ENCODE measurements at places on chromosomes 7 and 10. TPM values are rescaled to one million over a fixed set of nuclear protein-coding genes. Genes with fewer than 3 reads are reported as not detected.

Gene ENTPD7
- 25.2 TPM for total RNA-seq

Gene CALML5
- not detected for total RNA-seq

Gene CNTNAP2
- 0.91 TPM for total RNA-seq

Gene ACSM6
- total RNA-seq = not detected

Gene CALHM2
- 40.9 TPM for total RNA-seq

DNA sequence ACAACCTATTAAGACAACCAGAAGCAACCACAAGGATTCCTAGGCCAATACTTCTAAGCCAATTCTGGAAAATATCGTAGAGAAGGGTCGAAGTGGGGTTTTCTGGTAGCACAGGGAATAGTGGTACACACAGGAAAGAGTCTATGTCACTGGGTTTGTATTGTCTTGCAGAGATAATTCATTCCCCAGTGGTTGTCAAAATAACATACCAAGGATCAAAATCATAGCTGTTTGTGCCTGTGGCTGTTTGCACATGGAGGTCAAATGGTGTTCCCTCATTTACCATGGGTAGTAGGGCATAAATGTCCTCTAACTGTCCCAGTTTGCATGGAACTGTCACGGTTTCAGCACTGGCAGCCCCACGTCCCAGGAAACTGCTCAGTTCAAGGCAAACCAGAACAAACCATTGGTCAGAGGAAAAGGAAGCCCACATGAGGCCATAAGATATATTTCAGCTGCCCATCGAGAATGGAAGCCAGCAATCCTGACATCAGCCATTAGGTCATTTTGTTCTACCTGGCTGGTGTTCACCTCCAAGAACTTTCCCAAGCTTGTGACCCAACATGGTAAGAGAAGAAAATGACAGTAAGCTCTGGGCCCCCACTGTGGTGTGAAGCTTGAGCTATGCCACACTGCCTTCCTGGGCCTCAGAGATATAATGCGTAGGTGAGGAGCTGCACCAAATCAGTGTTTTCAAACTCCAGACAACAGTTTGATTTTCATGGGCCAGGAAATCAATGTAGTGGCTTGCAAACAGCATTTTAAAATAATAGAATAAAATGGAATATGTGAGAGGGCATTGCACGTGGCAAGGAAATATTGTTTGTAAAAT, 53.9 kb upstream of the NFE2L3 start:
- no peaks in the 10 kb centered on the region for H3K4me1 ChIP-seq
- H3K27ac ChIP-seq = no peak overlapping the region
- no peaks in the 10 kb centered on the region for H3K27me3 ChIP-seq
- DNase-seq = no peak
- no peak overlapping the region for H3K4me3 ChIP-seq

DNA sequence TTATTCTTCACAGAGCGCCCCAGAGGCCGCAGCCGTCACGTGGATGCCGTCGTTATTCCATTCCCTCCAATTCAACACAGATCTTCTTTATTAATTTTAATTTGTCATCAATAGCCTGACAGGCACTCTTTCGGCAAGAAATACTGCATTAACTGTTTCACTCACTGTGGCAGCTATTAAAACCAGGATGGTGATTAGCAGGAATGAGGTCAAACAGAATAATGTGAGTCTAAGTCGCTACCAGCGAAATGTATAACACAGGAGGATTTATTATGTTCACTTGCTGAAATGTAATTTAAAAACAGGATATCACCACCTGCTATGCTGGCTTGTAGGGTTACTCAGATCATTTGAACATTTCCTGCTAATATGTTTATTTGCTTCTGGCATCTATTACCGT, 74.2 kb upstream of the MGMT start:
- H3K27ac ChIP-seq = no peak overlapping the region
- H3K4me1 ChIP-seq = no peaks in the 10 kb centered on the region
- H3K36me3 ChIP-seq = no peaks in the 10 kb centered on the region
- DNase-seq = no peak
- H3K27me3 ChIP-seq = no peaks in the 10 kb centered on the region

- H3K36me3 ChIP-seq = no peaks in the 10 kb centered on the region
- no peaks in the 10 kb centered on the region for H3K4me1 ChIP-seq
- H3K27me3 ChIP-seq = no peaks in the 10 kb centered on the region
- DNase-seq = no peak
Measured at GRCh38 chr7:44808914-44809393, 12.5 kb downstream of the PPIA start.

- H3K4me3 ChIP-seq = no peak overlapping the region
- no peak overlapping the region for H3K27ac ChIP-seq
- no peaks in the 10 kb centered on the region for H3K4me1 ChIP-seq
- DNase-seq = no peak
- no peaks in the 10 kb centered on the region for H3K36me3 ChIP-seq
Measured at GRCh38 chr7:136923111-136923667, 54.7 kb downstream of the CHRM2 start.

GRCh38 chr7:10706875-10707493, 266.7 kb upstream of the PHF14 start:
- H3K4me3 ChIP-seq = no peak overlapping the region
- H3K36me3 ChIP-seq = no peaks in the 10 kb centered on the region
- H3K27me3 ChIP-seq = no peaks in the 10 kb centered on the region
- DNase-seq = no peak

DNA sequence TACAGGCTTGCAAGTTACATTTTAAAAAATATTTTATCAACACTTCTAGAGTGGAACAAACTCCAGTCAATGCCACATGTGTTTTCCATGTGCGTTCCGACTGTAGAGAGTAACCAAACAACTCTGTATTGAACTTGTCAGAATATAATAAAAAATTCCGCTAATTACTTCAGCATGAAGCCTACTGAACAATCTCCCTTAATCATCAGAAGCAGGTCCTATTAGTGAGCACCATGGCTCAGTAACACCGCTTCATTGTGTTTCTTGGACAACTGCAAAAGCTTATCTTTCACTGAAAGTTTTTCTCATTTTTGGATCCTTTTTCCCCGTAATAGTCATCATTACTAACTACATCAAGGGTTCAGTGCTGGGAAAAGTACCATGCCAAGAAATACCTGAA, 117.0 kb downstream of the MKX start:
- no peaks in the 10 kb centered on the region for H3K4me1 ChIP-seq
- no peaks in the 10 kb centered on the region for H3K36me3 ChIP-seq
- no peak overlapping the region for H3K4me3 ChIP-seq

GRCh38 chr7:94055963-94056362, 51.8 kb upstream of the BET1 start:
- no peaks in the 10 kb centered on the region for H3K4me1 ChIP-seq
- no peaks in the 10 kb centered on the region for H3K27me3 ChIP-seq
- H3K36me3 ChIP-seq = no peaks in the 10 kb centered on the region

- no peaks in the 10 kb centered on the region for H3K27me3 ChIP-seq
- no peaks in the 10 kb centered on the region for H3K4me1 ChIP-seq
- DNase-seq = no peak
- no peak overlapping the region for H3K4me3 ChIP-seq
- H3K27ac ChIP-seq = no peak overlapping the region
Measured at GRCh38 chr7:56483153-56483552, 366.9 kb upstream of the NUPR2 start.

DNA sequence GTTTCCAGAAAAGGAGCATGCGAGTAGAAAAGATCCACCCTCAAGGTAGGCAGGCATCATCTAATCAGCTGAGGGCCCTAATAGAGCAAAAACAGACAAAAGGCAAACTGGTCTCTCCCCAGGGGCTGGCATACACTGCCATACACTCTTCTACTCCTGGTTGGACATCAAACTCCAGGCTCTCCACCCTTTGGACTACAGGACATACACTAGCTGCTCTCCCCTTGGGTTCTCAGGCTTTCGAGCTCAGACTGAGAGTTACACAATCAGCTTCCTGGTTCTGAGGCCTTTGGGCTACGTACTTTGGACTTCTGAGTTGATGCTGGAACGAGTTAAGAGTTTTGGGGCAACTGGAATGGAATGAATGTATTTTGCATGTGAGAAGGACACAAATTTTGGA, 50.9 kb upstream of the TM9SF3 start:
- no peaks in the 10 kb centered on the region for H3K4me1 ChIP-seq
- H3K27ac ChIP-seq = no peak overlapping the region
- H3K27me3 ChIP-seq = no peaks in the 10 kb centered on the region
- no peaks in the 10 kb centered on the region for H3K36me3 ChIP-seq
- H3K4me3 ChIP-seq = no peak overlapping the region
- DNase-seq = no peak

GRCh38 chr10:12906051-12906541, 95.4 kb downstream of the CCDC3 start:
- H3K4me1 ChIP-seq = no peaks in the 10 kb centered on the region
- no peaks in the 10 kb centered on the region for H3K36me3 ChIP-seq
- peak; percentile 70 for DNase-seq
- H3K27me3 ChIP-seq = no peaks in the 10 kb centered on the region

GRCh38 chr10:118668228-118668952, 72.9 kb upstream of the PRLHR start:
- no peak overlapping the region for H3K4me3 ChIP-seq
- peak overlapping the region; percentile 48 for H3K27ac ChIP-seq
- H3K4me1 ChIP-seq = no peaks in the 10 kb centered on the region
- no peak for DNase-seq
- no peaks in the 10 kb centered on the region for H3K27me3 ChIP-seq

DNA sequence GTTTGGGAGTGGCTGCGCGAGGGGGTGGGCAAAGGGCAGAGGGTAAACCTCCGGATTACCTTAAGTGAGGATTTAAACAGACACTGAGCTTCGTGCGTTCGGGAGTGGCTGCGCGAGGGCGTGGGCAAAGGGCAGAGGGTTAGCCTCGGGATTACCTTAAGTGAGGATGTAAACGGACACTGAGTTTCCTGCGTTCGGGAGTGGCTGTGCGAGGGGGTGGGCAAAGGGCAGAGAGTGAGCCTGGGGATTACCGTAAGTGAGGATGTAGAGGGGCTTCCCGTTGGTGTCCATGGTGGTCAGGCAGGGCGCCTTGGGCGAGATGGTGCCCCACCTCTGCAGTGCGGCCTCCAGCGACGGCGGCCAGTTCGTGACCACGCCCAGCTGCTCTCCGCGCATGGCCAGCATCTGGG, 275.8 kb downstream of the DIP2C start:
- no peaks in the 10 kb centered on the region for H3K4me1 ChIP-seq
- no peak overlapping the region for H3K4me3 ChIP-seq
- H3K27ac ChIP-seq = no peak overlapping the region
- no peak for DNase-seq
- no peaks in the 10 kb centered on the region for H3K36me3 ChIP-seq
- H3K27me3 ChIP-seq = no peaks in the 10 kb centered on the region

- no peaks in the 10 kb centered on the region for H3K4me1 ChIP-seq
- H3K27me3 ChIP-seq = no peaks in the 10 kb centered on the region
- no peaks in the 10 kb centered on the region for H3K36me3 ChIP-seq
- no peak overlapping the region for H3K4me3 ChIP-seq
Measured at GRCh38 chr7:150848111-150848510, 4.2 kb upstream of the AOC1 start.

- no peaks in the 10 kb centered on the region for H3K4me1 ChIP-seq
- no peaks in the 10 kb centered on the region for H3K27me3 ChIP-seq
- DNase-seq = no peak
- H3K27ac ChIP-seq = no peak overlapping the region
Measured at GRCh38 chr10:398954-399353, 263.7 kb downstream of the ZMYND11 start.

- no peaks in the 10 kb centered on the region for H3K27me3 ChIP-seq
- H3K4me1 ChIP-seq = no peaks in the 10 kb centered on the region
- no peaks in the 10 kb centered on the region for H3K36me3 ChIP-seq
- no peak for DNase-seq
- H3K27ac ChIP-seq = no peak overlapping the region
Measured at GRCh38 chr7:81248420-81248819, 329.6 kb upstream of the SEMA3C start.

DNA sequence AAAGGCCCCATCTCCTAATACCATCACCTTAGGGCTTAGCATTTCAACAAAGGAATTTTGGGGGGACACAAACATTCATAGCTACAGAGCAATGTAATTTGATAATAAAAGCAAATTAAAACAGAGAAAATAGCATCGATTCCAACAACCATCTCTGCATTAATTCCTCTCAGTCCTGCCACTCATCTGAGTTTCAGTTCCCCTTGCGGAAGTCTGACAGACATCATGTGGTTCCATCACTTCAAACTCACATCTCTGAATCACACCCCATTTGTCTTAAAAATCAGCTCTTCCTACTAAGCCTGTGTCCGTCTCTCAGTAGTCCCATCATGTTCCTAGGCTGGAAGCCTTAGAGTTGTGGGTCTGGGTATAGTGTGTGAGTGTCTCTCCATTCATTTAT, 3.6 kb downstream of the ADCK2 start:
- no peak overlapping the region for H3K27ac ChIP-seq
- no peak overlapping the region for H3K4me3 ChIP-seq
- no peak for DNase-seq

- no peak overlapping the region for H3K4me3 ChIP-seq
- H3K36me3 ChIP-seq = no peaks in the 10 kb centered on the region
- no peaks in the 10 kb centered on the region for H3K27me3 ChIP-seq
- DNase-seq = no peak
- no peaks in the 10 kb centered on the region for H3K4me1 ChIP-seq
Measured at GRCh38 chr10:97754726-97755125, 17.1 kb downstream of the SFRP5 start.

- H3K27ac ChIP-seq = no peak overlapping the region
- H3K36me3 ChIP-seq = no peaks in the 10 kb centered on the region
- no peaks in the 10 kb centered on the region for H3K4me1 ChIP-seq
- DNase-seq = no peak
- no peak overlapping the region for H3K4me3 ChIP-seq
Measured at GRCh38 chr7:137545059-137545716, 201.7 kb upstream of the PTN start.

- DNase-seq = no peak
- H3K27me3 ChIP-seq = no peaks in the 10 kb centered on the region
- no peak overlapping the region for H3K4me3 ChIP-seq
- H3K27ac ChIP-seq = peak overlapping the region; percentile 45
- H3K4me1 ChIP-seq = no peaks in the 10 kb centered on the region
Measured at GRCh38 chr7:33040803-33041516, 21.6 kb downstream of the NT5C3A start.

GRCh38 chr10:921471-922414, 9.8 kb downstream of the LARP4B start:
- no peak for DNase-seq
- H3K27ac ChIP-seq = no peak overlapping the region
- no peaks in the 10 kb centered on the region for H3K36me3 ChIP-seq
- no peaks in the 10 kb centered on the region for H3K27me3 ChIP-seq
- no peak overlapping the region for H3K4me3 ChIP-seq

- H3K27me3 ChIP-seq = no peaks in the 10 kb centered on the region
- no peak overlapping the region for H3K27ac ChIP-seq
- H3K4me1 ChIP-seq = no peaks in the 10 kb centered on the region
- no peaks in the 10 kb centered on the region for H3K36me3 ChIP-seq
- no peak for DNase-seq
Measured at GRCh38 chr7:48611993-48612392, 312.4 kb upstream of the CDC14C start.

DNA sequence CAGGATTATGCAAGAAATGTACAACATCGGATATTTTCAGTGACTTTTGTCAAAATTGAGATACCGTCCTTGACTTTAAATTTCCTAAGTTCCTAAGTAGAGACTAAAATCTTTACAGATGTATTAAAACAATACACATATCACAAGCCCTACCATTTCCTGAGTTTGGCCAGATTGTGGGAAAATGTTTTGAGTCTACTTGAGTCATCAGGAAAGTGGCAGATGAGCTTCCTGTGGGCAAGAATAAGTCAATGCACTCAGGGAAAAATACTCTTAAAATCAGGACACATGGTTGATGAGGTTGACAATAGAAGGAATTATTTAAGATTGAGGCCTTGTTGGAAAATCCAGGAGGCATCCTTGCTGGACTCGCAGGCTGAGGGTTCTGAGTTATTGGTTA, 162.5 kb downstream of the SNX10 start:
- H3K27me3 ChIP-seq = no peaks in the 10 kb centered on the region
- H3K36me3 ChIP-seq = no peaks in the 10 kb centered on the region
- H3K27ac ChIP-seq = no peak overlapping the region

- H3K27ac ChIP-seq = no peak overlapping the region
- H3K4me1 ChIP-seq = no peaks in the 10 kb centered on the region
- no peaks in the 10 kb centered on the region for H3K27me3 ChIP-seq
- DNase-seq = no peak
Measured at GRCh38 chr7:98372993-98373392, 27.9 kb downstream of the BAIAP2L1 start.

Data from uterus (tissue), 4 donors.